ENCODE measurements at places on chromosomes 3 and 15. TPM values are rescaled to one million over a fixed set of nuclear protein-coding genes. Genes with fewer than 3 reads are reported as not detected.

DNA sequence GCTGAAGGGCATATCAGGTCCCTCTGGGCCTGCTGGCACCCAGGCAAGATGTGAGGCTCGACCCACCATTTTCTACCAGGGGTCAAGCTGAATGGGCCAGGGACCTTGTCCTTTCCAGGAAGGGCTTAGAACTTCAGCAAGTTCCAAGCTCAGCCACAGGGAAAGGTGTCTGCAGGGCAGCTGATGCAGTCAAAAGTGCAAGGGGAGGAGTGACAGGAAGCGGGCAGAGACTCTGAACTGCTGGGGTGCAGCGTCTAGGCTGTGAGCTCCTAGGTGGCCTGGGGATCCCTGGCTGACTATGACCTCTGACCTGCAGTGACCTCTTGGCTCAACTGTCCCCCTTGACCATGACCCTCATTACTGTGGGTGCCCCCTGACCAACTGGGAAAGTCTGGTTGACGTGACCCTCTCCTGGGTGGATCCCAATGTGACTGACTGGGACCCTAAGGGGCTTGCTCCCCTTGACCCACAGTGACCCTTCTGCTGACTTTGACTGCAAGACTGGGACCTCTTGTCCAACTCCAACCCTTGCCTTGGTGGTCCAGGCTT lies 14.4 kb upstream of the SEC13 start:
- no peaks in the 10 kb centered on the region for H3K36me3 ChIP-seq
- peaks cover 17% of the 10 kb centered on the region for H3K27me3 ChIP-seq
- no peaks in the 10 kb centered on the region for H3K4me1 ChIP-seq
- H3K4me3 ChIP-seq: no peak overlapping the region
- no peak for DNase-seq
- no peak overlapping the region for H3K27ac ChIP-seq

DNA sequence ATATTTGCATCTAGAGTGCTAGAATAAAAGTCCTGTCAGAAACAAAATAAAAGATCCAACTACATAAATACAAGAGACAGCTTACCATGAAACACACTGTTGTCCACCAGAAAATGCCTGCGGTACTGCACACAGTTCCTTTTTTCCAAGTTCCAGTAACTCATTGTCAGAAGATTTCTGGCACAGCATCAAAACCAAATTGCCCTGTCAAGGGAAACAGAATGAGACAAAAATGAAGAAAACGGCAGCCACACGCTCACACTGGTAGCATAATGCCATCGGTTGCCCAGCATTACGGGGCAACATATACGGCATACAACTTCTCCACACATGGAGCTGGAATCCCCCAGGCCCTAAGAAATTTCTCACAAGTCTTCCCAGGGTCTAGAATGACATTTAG lies 40.8 kb downstream of the PLCH1 start:
- no peaks in the 10 kb centered on the region for H3K27me3 ChIP-seq
- DNase-seq: peak; percentile 5
- peaks cover 2% of the 10 kb centered on the region for H3K4me1 ChIP-seq
- no peak overlapping the region for H3K27ac ChIP-seq
- H3K4me3 ChIP-seq: no peak overlapping the region

GRCh38 chr15:20348900-20349773 lies 192.5 kb downstream of the GOLGA6L6 start:
- no peak for DNase-seq
- H3K27me3 ChIP-seq: peaks cover 2% of the 10 kb centered on the region
- H3K36me3 ChIP-seq: no peaks in the 10 kb centered on the region
- H3K27ac ChIP-seq: no peak overlapping the region
- no peaks in the 10 kb centered on the region for H3K4me1 ChIP-seq

STIMATE gene
- 6.0 TPM for total RNA-seq

DNA sequence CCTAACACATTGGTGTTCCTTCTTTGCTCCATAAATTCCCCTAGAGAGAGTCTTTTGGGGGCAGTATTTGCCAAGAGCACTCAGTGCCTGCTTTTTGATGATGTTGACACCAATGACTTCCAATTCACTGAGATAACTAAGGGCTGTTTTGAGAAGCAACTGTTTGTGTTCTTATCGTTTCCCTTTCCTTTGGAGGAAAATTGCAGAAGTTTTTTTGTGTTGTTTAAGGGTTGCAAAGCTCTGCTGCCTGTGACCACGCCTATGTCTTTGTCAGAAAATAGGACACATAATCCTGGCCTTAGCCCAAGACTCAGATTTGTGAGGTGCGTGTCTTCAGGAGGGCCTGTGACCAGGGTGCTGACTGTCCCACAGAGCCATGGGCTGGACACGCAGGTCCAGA lies 99.6 kb downstream of the FAM43A start:
- H3K36me3 ChIP-seq: no peaks in the 10 kb centered on the region
- peak; percentile 27 for DNase-seq
- H3K27ac ChIP-seq: no peak overlapping the region
- H3K4me1 ChIP-seq: peaks cover 7% of the 10 kb centered on the region
- no peak overlapping the region for H3K4me3 ChIP-seq

- H3K4me1 ChIP-seq: no peaks in the 10 kb centered on the region
- no peak overlapping the region for H3K4me3 ChIP-seq
- DNase-seq: no peak
- H3K36me3 ChIP-seq: no peaks in the 10 kb centered on the region
- no peaks in the 10 kb centered on the region for H3K27me3 ChIP-seq
These were observed 25.1 kb upstream of the ETV5 start for GRCh38 chr3:186133980-186134379.

Measured in muscle of leg (tissue), 16 donors.